GM12892 (cell line): ENCODE measurements at places on chromosomes 6 and 20.

DNA sequence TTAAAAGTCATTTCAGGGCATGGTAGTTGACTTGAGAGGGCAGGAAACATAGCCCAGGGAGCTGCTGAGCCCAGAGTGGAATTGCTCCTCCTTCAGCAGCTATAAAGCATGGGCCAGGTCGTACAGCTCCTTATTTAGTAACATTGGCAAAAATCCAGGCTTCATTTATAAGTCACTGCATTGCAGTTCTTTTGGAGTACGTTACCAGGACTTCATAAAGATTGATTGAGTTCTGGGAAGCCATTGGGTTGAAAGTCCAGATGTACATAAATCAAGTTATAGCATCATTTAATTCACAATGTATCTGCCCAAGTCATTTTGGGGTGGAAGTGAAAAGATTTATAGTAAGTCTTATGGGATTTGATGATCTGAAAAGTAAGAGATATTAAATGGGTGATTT lies 53.0 kb upstream of the ANKEF1 start:
- no peak for DNase-seq

DNA sequence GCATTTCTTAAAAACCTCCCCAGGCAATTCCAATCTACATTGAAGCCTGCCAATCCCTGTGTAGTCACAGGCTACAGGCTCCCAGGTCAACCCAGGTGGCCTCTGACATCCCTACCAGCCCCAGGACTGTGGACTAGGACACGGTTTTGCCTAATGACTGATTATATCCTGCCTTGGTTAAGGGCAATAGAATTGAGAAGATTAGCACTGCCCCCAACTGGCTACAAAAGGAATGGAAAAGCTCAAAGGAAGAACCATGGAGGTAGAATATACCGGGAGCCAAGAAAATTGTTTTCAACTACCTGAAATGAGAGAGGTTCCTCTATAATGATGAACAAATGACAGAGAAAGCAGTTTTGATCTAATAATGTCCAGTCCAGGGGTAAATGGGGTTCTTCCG lies 421.1 kb upstream of the AGPAT4 start:
- DNase-seq, result no peak

DNA sequence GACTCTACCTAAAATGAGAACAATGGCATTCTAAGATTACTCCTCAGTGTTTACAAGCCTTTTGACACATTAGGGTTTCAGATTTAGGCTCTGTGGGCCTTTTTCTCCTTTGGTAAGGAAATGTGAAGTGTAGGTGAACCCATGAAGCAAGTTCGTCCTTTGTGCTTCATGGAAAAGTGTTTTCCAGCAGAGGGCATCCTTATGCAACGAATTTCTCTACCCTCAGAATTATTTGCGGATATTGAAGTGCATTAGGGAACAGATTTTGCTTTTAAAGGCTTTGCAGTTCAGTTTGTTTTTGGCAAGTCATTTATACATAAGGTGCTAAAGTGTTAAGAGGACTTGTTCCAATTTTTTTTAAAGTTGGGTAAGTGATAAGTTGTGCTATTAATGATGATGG lies 55.7 kb upstream of the FERMT1 start:
- DNase-seq, result no peak

- DNase-seq, result no peak
Observed at GRCh38 chr6:49676671-49677281, 36.6 kb downstream of the CRISP2 start.

- DNase-seq, result no peak
Observed at GRCh38 chr20:10314198-10314597, 95.6 kb downstream of the SNAP25 start.

- DNase-seq, result no peak
Observed at GRCh38 chr20:58523072-58523970, 8.1 kb upstream of the APCDD1L start.

DNA sequence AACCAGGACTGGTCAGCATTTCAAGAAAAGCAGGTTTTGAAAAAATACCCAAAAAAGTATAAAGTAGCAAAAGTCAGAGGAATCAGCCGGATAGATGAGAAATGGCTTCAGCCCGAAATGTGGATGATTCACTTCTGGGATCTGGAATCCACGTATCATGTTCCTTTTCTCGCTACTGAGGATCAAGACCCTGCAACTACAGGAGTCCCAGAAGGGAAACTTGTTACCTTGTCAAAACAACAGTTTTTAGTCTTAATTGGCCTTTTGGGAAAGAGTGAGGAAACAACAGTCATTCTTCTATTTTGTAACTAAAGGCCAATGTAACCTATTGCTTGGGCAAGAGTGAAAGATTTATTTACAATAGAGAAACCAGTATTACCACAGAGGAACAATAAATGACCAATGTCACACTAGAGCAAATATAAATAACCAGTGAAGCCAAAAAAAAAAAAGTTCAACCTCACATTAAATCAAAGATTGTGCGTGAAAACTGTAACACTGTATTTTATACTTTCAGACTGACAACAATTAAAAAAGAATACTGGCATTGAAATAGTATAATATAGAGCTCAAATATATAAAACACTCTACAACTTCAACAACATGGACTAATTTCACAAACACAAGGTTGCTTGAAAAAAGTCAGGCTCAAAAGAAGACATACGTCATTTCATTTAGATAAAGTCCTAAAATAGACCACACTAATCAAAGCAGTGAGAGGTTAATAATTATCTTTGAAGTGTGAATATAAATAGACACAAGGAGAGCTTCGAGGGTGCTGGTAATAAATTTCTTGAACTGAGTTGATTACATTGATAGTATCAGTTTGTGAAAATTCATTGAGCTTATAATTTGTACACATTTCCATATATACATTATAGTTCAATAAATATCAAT lies 116.2 kb downstream of the GFRAL start:
- no peak for DNase-seq

- no peak for DNase-seq
Observed at GRCh38 chr6:14231501-14232280, 114.1 kb downstream of the CD83 start.

DNA sequence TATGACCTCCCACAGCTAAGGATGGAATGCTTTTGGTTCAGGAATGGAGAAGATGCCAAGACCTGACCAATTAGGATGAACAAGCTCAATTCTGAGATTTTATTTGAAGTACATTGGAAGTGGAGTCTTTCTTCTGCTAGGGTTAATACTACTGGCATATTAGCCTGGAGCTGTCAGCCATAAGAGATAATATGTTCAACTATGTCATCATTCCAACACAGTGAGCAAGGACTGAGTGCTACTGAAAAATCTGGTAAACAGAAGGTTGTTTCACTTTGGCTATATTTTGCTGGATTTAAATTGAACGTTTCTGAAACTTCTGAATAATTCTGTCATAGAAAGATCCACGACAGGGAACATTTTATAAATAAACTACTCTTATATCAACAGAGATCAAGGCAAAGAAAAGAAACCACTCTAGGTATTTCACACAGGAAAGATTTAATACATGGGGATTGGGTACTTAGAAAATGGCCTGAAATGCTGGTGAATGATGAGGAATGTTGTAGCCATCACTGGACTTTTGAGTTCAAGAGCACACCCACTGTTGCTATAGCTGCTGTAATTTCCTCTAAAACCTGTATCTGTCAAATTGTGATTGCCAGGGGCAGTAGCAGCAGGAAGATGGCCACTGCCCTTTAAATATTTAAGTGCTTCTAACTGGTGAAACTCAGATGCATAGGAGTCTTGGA lies 200.5 kb downstream of the PLCB4 start:
- no peak for DNase-seq

DNA sequence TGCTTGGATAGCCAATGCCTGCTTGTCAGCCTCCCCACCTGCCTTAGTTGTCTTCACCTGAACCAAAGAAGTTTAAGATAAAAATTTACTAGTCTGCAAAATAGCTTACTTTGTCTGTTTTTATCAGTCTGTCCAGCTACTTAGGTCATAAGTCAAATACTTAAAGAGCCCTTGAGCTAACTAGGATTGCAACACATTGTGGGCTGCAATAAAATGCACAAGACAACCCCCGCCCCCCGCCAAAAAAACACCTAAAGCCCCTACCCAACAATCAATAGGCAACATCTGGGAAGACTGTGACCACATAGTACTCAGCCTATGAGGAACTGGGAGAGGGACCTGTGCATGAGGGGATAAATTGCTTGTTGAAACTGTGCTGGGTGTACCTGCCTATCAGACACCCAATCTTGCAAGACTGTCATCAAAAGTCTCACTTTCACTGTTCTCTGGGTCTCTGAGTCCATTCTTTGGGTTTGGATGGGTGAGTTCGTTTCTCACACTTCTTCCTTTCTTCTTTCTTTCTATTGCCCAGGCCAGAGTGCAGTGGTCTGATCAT lies 27.3 kb upstream of the ABCC10 start:
- no peak for DNase-seq
